ENCODE measurements at places on chromosomes 7 and 10.

- no peak for DNase-seq
These were observed 318.9 kb upstream of the ZMIZ1 start for GRCh38 chr10:78749898-78750297.

DNA sequence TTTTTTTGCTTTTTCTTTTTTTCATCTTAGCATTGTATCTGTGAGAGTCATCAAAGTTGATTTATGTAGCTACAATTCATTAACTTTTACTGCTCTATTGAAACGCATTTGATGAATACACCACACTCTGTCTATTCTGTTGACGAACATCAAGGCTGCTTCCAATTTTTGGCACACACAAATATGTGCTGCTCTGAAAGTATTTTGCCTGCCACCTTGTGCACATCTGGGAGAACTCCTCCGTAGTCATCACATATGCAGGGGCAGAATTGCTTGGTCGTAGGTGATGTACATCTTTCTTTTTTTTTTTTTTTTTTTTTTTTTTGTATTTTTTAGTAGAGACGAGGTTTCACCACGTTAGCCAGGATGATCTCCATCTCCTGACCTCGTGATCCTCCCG is 796.8 kb downstream of the KCNMA1 start:
- DNase-seq: no peak

GRCh38 chr10:117537904-117538524 is 4.5 kb upstream of the EMX2 start:
- no peak for DNase-seq

- DNase-seq: no peak
These were observed 135.7 kb downstream of the IDE start for GRCh38 chr10:92438220-92438619.

DNA sequence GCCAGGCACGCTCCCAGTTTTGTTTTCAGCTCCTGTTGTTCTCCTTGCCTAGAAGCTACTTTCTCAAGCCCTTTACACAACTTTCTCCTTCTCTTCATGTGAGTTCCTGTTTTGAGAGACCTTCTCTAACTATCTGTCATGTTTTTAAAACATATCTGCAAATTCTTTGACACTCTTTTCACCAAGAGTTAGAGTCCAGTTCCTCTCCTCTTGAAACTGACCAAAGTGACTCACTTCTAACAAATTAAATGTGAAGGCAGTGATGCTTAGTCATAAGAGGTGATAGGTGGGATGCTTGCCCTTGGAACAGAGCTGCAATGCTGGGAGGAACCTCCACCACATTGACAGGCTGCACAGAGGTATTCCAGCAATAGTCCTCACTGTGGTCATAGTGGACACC is 25.3 kb downstream of the ZSCAN25 start:
- no peak for DNase-seq

- no peak for DNase-seq
These were observed 167.0 kb downstream of the MDFIC start for GRCh38 chr7:115088893-115089292.

DNA sequence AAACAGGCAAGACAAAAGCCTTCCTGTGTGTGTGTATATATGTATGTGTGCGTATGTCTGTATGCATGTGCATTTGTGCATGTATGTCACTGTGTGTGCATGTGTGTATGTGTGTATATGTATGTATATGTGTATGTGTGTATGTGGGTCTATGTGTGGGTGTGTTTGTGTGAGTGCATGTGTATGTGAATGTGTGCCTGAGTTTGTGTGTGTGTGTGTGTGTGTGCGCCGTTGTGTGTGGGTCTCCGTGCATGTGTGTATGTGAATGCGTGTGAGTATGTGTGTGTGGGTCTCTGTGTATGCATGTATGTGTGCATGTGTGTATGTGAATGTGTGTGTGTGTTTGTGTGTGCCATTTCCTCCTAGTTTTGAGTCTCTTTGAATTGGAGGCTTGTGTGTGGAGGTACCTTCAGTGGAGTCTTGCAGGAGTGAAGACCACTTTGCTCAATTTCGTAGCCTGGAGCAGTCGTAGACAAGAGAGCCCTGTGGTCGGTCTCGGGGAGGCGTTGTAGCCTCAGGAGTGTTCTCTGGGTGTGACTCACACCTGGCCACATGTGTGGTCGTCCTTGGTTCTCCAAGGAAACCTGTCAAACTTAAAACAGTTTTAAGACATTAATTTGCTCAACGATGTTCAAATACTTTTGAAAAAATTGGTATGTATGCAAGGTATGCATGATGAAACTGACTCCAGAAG is 28.1 kb downstream of the INPP5A start:
- no peak for DNase-seq

GRCh38 chr7:134364619-134365037 is 47.9 kb upstream of the SLC35B4 start:
- peak; percentile 79 for DNase-seq

DNA sequence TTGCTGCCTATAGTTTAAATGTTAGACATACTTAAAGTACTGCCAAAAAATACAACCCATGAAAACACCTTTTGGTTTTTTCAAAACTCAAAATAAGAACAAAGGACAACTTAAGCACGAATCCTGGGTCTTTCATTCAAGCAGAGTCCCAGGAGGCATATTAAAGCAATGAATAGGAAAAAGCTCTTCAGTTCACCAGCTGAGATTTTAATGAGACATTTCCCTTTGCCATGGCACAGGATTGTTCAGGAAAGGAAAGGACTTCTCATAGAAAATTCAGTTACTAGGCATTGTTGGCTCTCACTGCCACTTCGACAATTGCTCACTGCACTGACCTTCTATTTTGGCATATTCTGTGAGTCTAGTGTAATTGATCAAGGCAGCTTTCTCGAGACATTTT is 133.5 kb upstream of the FEZF1 start:
- no peak for DNase-seq

GRCh38 chr7:84612981-84613681 is 418.5 kb upstream of the SEMA3A start:
- no peak for DNase-seq

DNA sequence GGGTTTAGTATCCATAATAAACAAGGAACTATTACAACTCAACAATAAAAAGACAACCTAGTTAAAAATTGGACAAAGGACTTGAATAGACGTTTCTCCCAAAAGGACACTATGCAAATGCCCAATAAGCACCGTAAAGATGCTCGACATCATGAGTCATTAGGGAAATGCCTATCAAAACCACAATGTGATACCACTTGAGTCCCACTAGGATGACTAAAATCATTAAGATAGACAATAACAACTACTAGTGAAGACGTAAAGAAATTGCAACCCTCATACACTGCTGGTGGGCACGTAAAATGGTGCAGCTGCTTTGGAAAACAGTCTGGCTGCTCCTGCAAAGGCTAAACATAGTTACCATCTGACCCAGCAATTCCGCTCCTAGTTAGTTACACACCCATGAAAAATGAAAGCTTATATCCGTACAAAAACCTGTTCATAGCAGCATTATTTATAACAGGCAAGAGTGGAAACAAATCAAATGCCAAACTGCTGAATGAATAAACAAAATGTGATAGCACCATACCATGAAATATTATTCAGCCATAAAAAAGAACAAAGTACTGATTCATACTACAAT is 17.3 kb downstream of the CCDC3 start:
- DNase-seq: peak; percentile 25

GRCh38 chr7:25949736-25950487 is 202.1 kb upstream of the NFE2L3 start:
- DNase-seq: no peak

DNA sequence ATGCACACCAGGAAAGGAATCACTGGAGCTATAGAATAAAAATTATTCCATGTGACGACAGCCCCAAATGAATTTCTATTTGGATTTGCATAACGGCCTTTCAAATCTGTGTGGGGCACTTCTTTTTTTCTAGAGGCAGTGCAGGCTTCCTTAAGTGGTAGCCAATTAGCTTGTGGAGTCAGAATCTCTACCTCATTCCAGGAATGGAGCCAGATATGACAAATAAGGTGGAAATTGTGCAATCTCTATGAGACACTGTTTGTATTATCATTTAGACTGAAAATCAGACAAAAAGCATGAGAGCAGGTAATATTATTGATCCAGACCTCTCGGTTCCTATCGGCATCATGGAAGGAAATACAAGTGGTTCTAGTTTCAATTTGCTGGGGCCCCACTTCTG is 78.7 kb downstream of the BEND7 start:
- DNase-seq: peak; percentile 49

DNA sequence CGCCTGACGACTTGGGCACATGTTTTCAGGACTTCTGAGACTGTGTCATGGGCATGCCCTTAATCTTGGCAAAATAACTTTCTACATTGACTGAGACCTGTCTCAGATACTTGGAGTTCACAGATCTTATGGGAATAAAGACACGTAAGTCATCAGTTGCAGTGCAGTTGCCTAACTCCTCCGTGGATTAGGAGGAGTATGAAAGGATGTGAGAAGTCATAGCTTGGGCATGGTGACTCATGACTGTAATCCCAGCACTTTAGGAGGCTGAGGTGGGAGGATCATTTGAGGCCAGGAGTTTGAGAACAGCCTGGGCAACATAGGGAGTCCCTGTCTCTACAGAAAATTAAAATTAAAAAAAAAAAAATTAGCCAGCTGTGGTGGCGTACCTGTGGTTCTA is 49.6 kb downstream of the EXOC6 start:
- DNase-seq: peak; percentile 14

GRCh38 chr10:19815036-19815730 is 1.0 kb upstream of the PLXDC2 start:
- DNase-seq: no peak

GRCh38 chr7:45863715-45864114 is 9.2 kb downstream of the CCDC201 start:
- DNase-seq: no peak

DNA sequence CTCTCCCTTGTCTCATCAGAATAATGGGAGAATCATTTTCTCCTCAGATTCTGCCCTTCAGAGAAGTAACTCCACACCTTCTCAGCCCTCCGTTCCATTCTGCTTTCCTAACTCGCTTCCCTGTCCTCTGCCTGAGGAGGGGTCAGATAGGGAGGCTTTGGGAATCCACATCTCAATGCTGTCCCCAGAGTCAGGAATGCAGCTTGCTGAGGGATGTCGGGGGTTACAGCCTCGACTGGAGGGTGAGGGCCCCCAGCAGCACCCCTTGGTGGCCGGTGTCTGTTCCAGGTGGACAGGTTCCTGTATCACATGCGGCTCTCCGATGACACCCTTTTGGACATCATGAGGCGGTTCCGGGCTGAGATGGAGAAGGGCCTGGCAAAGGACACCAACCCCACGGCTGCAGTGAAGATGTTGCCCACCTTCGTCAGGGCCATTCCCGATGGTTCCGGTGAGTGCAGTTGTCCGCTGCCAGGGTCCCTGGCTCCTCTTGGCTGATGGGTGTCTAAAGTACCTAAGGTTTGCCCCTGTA is 6.9 kb downstream of the HKDC1 start:
- DNase-seq: no peak

DNA sequence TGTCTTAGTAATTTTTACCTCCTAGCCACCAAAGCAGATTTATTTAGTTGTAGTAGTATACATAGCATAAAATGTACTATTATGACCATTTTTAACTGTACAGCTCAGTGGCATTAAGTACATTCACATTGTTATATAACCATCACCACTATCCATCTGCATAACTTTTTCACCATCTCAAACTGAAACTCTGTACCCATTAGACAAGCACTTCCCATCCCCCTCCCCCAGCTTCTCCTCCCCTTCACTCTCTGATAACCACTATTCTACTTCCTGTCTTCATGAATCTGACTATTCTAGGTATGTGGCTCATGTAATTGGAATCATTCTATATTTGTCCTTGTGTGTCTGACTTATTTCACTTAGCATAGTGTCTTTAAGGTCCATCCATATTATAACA is 71.9 kb downstream of the MRPL32 start:
- DNase-seq: peak; percentile 3

Data from EL (cell line).